ENCODE measurements at places on chromosomes 6 and 20.

GRCh38 chr6:43089467-43089866 lies 13.4 kb downstream of the PTK7 start:
- DNase-seq = no peak

GRCh38 chr6:147868427-147869190 lies 360.1 kb downstream of the SAMD5 start:
- DNase-seq = no peak

DNA sequence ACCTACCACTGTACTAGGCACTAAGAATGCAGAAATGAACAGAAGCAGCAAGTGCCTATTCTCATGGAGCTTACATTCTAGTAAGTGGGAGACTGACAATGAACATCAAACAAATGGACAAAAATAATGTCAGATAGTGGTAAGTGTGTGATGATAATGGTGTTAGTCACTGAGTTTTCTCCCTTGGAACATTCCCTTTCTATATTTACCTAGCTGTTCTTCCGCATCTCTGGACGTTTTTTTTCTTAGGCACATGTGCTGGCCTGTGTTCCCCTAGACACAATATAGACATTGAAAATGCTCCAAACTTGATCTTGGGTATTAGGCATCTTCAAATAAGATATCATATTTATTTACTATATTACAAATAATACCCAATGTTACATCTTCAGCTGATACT lies 218.1 kb upstream of the GJE1 start:
- no peak for DNase-seq

DNA sequence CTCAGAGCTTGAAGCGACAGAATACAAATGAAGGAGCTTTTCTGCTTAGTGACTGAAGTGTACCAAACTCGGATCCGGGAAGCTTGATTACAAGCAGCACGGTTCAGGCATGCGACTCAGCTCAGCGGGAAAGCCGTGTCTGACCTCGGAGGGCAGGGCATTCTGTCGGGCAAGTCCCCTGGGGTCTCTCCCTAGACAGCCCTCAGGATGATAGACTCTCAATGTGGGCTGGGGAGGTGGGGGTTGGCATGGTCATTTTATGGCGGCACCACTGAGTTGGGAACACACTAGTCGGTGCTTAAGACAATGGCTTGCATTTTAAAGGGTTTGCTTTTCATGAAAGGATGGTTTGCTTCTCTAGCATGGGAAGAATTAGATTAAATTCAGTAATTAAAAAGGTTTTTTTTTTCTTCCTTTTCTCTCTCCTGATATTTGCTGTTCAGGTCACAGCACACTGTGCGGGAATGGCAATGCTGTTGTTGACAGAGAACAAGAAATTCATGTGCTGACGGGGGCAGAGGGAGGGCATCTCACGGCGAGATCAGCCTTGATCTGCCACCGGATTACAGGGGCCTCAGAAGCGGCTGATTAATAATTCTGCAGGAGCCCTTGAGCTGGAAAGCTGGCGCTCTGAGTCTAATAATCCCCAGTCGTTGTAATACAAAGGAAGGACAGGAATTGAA lies 80.7 kb upstream of the TRAF3IP2 start:
- no peak for DNase-seq

GRCh38 chr6:88964509-88964908 lies 1.1 kb upstream of the RNGTT start:
- no peak for DNase-seq

GRCh38 chr6:38651121-38651784 lies 11.5 kb upstream of the BTBD9 start:
- DNase-seq = no peak

DNA sequence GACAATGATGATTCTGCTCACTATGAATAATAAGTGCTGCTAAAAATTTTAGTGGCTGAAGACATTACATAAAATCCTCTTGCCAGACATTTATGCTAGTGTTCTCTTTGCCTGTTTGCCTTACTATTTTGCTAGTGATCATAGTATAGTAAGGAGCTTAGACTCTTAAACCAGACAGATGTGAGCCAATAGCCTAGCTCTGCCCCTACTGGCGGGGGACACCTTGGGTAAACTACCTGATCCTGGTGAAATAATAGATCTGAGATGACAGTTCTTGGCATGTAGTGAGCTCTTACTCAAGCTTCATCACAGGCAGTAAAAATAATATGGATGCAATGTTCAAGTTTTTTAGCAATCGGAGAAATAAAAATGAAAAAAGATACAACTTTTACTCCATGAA lies 18.8 kb downstream of the ENPP3 start:
- DNase-seq = no peak

GRCh38 chr20:18176318-18176785 lies 38.7 kb downstream of the KAT14 start:
- no peak for DNase-seq

DNA sequence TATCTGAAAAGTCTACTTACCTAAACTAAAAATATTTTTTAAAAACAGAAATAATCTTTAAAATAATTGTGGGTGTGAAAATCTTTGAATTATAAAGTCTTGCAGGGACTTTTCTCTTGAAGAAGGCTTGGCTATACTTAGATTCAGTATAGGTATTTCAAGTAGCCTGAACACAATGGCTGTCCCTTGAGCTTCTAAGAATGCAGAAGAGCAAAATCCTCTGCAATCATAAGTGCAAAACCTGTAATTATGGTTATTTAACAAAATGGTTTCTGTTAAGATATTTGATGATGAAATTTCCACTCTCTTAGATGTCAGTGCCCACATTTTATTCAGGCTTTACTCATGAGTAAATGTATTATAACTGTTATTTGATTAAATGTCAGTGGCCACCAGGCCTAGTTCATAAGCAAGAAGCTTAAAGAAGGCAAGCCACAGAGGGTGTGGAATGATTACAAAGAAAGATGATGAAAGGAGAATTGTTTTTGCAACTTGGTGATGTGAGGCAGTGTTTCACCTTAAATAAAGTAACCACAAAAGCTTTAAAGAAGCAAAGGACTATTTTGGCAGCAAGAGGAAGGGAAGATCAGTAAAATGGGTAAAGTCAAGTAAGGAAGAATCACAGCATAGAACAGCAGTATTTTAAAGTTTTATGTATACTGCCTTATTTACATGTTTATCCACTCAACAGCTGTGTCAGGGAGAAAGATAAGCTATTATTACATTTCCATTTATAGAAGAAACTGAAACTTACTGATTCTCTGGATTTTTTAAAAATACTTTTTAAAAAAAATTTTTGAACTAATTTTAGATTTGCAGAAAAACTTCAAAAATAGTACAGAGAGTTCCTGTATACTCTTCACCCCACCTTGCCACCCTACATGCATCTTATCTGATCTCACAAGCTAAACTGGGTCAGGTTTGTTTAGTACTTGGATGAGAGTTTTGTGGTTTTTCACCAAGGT lies 351.2 kb upstream of the RUNX2 start:
- no peak for DNase-seq

DNA sequence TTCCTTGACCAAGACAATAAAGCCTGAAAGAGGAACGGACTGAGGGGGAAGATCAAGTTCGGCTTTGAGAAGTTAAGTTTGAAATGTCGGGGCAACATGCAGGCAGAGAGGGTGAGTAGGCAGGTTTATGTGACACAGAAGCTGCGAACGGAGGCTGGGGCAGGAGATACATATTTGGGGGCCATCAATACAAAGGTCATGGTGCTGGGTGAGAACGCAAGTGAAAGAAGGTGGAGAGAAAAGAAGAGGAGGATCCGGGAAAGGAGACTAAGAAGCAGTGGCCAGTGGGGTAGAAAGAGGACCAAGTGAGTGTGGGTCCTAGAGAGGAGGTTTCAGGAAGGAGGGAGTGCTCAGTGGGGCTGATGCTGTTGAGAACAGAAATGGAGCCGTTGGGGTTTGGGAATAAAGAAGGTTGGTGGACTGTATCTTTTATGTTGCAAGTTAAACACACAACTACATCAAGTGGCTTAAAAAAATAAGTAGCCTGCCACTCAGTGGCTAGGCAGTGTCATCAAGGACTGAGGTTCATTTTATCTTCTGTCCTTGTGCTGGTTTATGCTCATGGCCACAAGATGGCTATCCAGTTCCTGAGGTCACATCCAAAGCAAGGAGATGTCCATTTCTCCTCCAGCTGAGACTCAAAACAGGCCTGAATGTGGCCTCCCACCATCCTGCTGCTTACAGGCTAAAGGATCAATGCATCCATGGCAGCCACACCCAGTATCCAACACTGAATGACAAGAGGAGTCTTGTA lies 1.7 kb upstream of the BLCAP start:
- no peak for DNase-seq

GRCh38 chr6:69584536-69584912 lies 212.3 kb downstream of the LMBRD1 start:
- no peak for DNase-seq

- no peak for DNase-seq
Observed at GRCh38 chr20:34200023-34200422, 41.2 kb upstream of the ASIP start.

- DNase-seq = no peak
Observed at GRCh38 chr6:47665112-47665511, 33.3 kb upstream of the ADGRF4 start.

GRCh38 chr6:94736236-94736635 lies 841.1 kb upstream of the MANEA start:
- DNase-seq = no peak

GRCh38 chr6:164266851-164267250 lies 852.3 kb downstream of the QKI start:
- no peak for DNase-seq

- DNase-seq = no peak
Observed at GRCh38 chr20:51169813-51170212, 146.9 kb upstream of the KCNG1 start.

DNA sequence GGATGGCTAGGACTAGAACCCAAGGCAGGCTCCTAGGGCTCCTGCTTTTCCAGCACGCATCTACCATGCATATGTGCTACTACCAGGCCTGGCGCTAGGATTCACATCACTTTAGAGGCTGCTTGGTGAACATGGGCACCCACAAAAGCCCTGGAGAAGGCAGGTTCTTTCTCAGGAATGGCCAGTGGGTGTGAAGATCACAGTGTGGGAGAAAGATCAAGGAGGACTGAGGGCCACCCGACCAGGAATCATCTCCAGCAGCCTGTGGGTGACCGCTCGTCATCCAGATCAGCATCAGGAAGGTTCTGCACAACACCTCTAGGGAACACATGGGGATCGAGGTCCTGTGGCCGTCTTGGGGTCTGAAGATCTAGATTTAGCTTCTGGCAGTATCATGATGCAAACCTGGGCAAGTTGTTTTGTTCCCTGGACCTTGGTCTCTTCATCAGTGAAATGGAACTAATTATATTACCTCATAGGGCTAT lies 27.3 kb downstream of the SRSF3 start:
- DNase-seq = no peak

- DNase-seq = no peak
Observed at GRCh38 chr6:8123236-8123635, 20.9 kb upstream of the EEF1E1 start.

DNA sequence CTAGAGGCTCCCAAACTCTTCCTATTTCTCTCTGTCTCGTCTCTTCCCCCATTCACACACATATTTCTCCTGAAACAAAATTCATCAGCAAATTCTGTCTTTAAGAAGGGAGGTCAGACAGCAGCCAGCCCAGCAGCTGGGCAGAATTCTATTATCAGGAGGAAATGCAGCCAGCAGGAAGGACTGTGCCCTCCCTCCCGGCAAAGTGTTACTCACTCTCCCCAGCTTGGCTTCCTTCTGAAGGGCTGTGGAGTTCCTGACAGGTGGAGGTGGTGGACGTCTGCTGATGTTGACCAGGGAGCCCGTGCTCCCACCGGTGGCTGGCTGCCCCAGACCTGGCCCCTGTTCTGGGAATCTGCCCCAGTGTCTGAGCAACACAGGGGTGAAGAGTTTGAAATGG lies 37.3 kb downstream of the KCNB1 start:
- DNase-seq = no peak

- no peak for DNase-seq
Observed at GRCh38 chr6:12149944-12150510, 137.9 kb downstream of the HIVEP1 start.

GRCh38 chr6:85065831-85066230 lies 301.4 kb upstream of the TBX18 start:
- DNase-seq = no peak

GRCh38 chr6:113530769-113531168 lies 326.4 kb upstream of the MARCKS start:
- no peak for DNase-seq

DNA sequence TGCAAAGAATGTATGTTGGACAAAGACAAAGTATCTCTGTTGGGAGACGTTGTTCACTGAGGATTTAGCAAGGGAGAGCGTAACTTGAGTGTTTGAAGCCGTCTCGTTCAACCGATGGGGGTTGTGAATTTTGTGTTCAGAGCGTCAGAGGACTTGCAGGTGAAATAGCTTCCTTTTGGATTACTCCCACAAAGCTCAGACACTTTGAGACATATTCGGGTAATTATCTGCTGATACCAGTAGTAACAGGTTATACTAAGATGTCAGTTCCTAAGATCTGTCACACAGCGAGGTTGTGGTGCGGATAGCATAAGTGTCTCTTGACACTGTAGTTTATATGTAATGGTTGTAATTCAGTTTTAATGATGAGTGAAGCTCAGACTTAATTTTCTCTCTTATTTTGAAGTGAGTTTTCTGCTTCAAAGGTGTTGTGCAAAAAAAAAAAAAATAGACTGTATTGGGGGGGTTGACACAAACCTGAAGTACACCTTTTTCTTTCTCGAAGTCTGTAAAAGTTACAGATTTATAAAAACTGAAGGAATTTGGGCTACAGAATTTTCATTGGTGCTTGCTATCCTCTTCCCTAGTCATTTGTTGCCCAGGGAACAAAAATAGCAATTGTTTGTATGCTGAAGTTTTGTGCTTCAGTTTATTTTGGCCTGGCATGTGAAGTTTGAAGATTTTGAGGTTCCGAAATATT lies 1.7 kb downstream of the ASXL1 start:
- DNase-seq = no peak

DNA sequence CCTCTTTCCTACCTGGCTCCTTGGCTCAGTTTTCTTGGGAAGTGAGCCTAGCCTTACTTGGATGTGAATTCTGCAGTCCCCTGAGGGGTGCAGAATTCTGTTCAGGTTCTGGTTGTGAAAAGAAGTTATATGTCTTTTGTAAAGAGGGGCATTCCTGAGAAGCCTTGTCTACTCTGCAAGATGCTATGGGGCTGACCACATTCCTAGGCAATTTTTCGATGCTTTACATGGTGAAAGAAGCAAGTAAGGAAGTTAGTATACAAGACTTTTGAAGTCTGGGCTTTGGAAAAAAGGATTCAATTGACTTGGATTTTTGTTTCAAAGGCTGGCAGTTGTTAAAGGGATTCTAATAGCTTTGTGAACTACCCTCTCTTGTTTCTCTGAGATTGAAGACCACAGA lies 167.9 kb upstream of the STMND1 start:
- DNase-seq = no peak

- no peak for DNase-seq
Observed at GRCh38 chr6:12058172-12058961, 46.3 kb downstream of the HIVEP1 start.

- DNase-seq = no peak
Observed at GRCh38 chr6:42482174-42482573, 30.4 kb upstream of the TRERF1 start.

DNA sequence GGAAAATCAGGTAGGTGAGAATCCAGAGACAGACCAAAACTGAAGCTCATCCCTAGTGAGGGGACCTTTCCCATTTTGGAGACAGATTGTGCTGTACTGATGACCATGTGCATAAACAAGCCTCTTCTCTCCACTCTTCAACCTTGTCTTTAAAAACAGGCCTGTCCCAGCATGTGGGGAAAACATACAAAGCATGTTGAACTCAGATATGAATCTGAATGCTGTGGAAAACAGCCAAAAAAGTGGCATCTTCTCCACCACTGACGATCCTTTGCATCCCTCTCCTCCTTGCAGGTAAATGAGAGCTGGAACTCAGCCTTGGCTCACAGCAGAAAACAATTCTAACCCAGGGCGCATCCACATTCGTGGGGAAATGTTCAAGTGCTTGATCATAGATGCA lies 123.7 kb upstream of the FOXQ1 start:
- DNase-seq = no peak

All from SIG-M5 (cell line).